Daoy (cell line): ENCODE measurements at places on chromosomes 4 and X. TPM values are rescaled to one million over a fixed set of nuclear protein-coding genes. Genes with fewer than 3 reads are reported as not detected.
A peak's percentile ranks its signal among the peaks of the same experiment; 100 is the strongest.

- DNase-seq: no peak
Observed at GRCh38 chr4:184978211-184978610, 40.1 kb upstream of the HELT start.

- no peak for DNase-seq
Observed at GRCh38 chrX:152907084-152907651, 9.3 kb downstream of the ZNF185 start.

DNA sequence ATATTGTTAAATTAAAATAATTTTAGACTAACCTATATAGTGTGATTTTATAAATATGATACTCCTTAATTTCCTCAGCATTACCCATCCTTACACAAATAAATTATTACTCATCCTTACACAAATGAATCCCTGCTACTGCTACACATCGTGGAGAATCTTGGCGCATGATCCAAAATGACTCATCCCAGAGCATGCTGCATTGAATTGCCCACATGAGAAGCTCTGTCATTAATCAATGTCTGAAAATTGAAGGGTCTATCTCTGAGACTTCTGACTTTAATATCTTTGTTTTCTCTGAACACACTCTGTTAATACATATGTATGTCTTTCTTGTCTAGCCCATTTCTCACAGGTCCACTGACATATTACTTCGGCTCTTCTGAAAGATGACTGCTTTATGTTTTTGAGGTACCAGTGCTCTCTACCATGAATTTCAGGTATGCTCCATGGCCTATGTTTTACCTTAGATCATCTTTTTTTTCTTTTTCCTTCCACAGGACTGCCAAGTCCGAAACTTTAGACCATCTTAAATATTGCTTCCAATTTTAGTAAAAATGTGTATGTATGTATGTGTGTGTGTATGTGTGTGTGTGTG is 15.7 kb upstream of the DUSP21 start:
- DNase-seq: peak; percentile 74

DNA sequence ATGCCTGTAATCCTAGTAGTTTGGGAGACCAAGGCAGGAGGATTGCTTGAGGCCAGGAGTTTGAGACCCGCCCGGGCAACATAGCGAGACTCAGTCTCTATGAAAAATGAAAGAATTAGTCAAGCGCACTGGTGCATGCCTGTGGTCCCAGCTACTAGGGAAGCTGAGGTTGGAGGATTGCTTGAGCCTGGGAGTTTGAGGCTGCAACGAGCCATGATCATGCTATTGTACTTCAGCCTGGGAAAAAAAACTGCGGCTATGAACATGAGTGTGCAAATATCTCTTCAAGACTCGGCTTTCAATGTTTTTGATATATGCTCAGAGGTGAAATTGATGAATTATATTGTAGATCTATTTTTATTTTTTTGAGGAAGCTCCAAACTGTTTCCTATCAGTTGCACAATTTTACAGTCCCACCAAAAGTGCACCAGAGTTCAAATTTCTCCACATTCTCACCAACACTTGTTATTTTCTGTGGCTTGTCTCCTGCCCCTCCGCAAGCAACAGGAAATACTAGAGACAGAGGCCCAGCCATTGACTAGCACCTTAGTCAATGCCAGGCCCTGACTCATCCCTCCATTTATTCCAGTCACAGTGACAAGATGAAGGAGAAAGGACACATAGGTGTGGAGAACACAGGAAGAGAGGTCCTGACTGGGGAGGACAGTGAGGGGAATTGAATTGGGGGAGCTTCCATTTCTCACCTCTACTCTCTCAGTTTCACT is 33.1 kb upstream of the ZNF41 start:
- DNase-seq: peak; percentile 65

DNA sequence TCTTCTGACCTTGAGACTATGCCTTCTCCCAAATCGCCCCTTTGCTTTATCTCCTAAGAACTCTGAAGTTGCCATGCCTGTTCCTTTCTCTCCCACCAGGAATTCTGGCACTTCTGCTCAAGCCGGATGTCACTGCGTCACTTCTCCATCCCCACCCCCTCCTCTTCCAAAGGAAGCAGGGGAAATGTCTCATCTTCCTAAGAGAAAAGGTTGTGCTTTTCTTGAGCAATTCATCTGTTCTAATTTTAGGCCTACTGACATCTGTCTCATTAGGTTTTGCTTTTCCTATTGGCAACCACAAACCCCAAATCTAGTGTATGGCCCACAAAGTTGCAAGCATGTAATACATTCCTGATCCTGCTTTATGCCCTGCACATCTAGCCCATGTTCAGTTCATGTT is 163.1 kb upstream of the PLAC1 start:
- DNase-seq: peak; percentile 37

GRCh38 chr4:95124906-95125504 is 367.2 kb downstream of the BMPR1B start:
- peak; percentile 51 for DNase-seq

GRCh38 chr4:684623-685327 is 4.2 kb downstream of the SLC49A3 start:
- peak; percentile 5 for DNase-seq

DNA sequence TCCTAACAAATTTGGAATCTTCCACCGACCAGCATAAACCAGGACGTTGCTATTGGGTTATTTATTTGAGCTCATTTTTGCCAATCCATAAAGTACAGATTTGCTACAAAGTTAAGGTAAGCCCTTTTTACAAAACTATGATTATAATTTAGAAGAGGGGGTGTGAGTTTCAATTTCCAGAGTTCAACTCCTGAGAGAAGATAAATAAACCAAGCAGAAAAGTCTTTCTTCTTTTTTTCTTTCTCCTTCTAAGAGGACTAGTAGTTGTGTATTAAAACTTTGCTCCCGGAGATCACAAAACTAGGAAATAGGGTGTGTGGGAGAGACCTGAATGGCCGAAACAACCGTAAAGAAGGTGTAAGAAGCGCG is 2.6 kb downstream of the PITX2 start:
- DNase-seq: no peak

DNA sequence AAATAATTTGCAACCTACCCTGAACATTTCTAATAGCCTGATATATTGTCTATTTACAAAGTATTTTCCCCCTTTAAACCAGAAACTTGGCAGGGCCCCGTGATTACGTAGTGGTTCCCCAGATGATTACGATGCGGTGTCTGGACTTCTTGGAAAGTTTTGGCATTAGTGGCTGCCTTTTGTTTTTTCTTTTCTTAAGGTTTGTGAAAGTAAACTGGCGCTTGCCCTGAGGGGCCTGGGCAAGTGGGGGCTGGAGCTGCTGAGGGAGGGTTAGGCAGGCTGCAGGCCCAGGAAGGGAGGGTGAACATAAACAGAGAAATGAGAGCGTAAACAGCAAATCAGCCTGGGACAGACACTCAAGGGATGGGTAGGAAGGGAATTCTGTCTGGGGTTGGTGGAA is 123.6 kb upstream of the MSX1 start:
- DNase-seq: no peak

DNA sequence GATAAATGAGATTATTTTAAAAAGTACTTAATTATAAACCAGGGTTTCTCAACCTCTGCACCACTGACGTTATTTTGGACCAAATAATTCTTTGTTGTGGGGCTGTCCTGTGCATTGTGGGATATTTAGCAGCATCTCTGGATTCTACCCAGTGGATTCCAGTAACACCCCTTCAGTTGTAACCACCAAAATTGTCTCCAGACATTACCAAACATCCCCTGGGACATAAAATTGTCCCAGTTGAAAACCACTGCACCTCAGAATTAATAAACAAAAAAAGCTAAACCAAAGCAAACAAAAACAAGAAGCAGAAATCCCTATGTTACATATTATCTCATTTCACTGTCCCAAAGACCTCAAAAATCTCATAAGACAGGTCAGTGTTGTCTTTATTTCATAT is 54.2 kb upstream of the GIMD1 start:
- no peak for DNase-seq

DNA sequence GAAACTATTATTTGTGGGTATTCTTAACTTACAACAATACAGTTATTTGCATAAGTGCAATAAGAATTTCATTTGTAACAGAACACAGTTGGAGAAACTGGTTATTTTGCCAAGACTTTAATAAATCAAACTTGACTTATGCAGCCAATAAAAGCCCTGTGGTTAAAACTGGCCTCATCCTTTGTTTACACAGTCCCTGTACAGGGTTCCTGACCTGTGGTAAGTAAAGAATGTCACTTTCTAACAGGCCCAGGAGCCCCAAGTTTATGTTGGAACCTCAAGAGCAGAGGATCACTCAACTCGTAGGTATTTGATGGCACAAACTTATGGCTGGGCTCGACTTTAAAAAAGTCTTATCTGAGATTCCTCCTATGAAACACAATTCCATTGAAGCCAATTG is 88.6 kb upstream of the PTCHD1 start:
- peak; percentile 32 for DNase-seq

Gene KLHL2
- total RNA-seq: 5.6 and 11.8 TPM in 2 replicates

Gene SULT1E1
- 0.33 and 1.3 TPM in 2 replicates for total RNA-seq
